RPMI7951 (cell line): ENCODE measurements at places on chromosomes 11 and 22. TPM values are rescaled to one million over a fixed set of nuclear protein-coding genes. Genes with fewer than 3 reads are reported as not detected.

GRCh38 chr22:49738566-49738965 is 89.1 kb downstream of the BRD1 start:
- DNase-seq, result no peak

The TSSK2 gene
- total RNA-seq, result not detected in 2 replicates

DNA sequence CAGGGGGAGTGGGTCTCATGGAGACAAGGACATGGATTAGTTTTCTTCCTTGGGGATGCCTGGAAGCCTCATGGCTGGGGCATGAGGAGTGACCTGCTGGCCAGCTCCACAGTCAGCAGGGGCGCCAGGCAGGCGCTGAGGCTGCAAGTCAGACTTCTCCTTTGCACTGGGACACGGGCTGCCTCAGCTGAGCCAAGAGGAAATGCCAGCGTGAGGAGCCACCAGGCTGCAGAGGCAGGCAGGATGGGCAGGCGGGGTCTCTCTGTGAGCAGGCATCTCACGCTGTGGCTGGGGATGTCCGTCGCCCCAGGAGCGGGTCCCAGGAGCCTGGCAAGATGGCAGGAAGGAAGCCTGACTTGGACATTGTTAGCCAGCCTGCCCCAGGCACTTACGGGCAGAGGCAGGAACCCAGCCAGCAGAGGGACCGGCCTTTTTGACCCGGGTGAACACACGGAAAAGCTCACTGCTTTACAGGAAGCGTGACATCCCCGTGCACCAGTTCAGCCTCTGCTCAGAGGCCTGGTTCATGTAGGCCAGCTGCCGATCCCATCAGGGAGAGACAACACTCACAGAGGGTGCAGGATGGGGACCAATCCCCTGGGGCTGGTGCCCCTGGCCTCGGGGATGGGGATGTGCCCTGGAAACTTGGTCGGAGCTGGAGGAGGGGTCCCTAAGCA is 10.2 kb downstream of the GNB1L start:
- DNase-seq, result peak; percentile 83

The CYTH4 gene
- 1.2 and 1.6 TPM in 2 replicates for total RNA-seq

DNA sequence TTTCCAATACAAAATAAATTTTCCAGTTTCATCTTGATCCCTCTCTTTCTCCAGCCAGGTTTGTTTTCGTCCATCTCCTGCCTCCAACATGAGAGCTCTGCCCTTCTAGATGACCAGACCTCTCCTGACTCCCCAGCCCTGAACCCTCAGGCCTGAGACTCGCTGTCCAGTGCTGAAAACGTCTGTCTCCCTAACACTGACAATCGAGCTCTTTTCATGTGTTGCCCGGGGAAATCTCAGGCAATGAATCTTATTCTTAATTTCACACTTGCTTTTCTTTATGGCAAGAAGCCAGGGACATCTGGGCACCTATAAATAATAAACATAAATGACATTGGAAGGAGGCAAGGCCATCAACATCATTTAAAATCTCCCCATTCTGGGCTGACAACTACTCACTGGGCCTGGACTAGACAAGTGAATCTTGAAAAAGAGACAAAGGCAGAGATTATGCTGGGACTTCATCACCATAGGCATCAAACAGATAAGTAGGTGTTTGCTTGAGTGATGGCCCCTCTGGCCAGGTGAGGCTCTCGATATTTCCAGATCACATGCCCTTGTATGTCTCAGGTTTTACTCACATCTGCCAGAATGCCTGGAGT is 274.5 kb upstream of the B3GAT1 start:
- no peak for DNase-seq

- no peak for DNase-seq
These were observed 496 bp upstream of the TRAF6 start for GRCh38 chr11:36510594-36510942.

GRCh38 chr22:25120093-25120561 is 79.5 kb upstream of the CRYBB3 start:
- DNase-seq, result peak; percentile 16

DNA sequence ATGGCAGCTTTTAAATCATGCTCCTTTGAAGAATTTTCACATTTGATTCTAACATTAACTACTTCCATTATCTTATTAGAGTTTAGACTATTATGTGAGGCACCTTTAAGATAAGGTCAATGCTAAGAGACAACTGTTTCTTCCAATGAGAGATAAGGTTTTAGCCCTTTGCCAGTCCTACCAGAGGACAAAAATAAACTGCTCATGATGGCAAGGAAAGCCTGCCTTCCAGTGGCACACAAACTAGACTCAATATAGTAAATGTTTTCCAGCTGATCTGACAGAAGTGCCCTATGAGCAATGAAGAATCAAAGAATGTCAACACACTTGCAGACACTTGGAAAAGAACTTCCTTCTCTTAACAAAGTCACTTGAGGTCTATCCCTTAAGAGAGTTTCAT is 1152.4 kb upstream of the CCDC90B start:
- no peak for DNase-seq

- no peak for DNase-seq
These were observed 133.6 kb downstream of the CASP12 start for GRCh38 chr11:104764710-104765045.

GRCh38 chr22:32469799-32470212 is 4.8 kb upstream of the FBXO7 start:
- DNase-seq, result peak; percentile 79

DNA sequence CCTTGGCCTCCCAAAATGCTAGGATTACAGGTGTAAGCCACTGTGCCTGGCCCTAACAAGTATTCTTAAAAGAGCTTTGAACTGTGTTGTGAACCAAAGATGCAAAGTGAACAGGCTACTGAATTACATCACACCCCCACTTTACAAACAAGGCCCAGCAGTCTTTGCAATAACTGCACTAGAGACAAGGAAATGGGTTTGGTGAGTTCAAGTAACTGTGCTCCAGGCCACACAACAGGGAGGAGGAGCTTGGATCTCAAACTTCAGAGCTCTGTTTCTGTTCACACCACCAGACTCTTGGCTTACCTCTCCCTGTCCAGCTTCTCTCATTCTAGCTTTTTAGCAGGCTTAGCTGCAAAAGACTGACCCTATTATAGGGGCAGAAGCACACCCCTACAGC is 30.4 kb upstream of the RASL10A start:
- no peak for DNase-seq

DNA sequence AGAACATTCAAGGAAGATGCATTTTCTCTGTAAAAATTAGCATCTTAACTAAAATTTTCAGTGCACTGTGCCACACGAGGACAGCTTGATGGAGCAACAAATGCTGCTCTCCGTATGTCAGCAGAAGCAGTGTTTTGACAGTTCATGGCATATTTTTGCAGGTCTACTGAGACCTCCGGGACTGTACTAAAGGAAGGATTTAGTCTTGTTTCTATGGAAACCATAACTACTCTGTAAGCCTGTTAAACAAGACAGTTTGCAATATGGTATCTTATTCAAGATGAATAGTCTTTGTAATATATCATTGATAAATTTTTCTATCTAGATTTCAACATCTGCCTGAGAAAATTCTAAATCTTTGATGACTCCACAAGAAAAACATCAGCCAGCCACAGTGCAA is 184.0 kb upstream of the GUCY1A2 start:
- DNase-seq, result no peak

The RAB36 gene
- 1.9 and 2.7 TPM in 2 replicates for total RNA-seq

- DNase-seq, result no peak
These were observed 36.3 kb downstream of the CD82 start for GRCh38 chr11:44601471-44602370.

DNA sequence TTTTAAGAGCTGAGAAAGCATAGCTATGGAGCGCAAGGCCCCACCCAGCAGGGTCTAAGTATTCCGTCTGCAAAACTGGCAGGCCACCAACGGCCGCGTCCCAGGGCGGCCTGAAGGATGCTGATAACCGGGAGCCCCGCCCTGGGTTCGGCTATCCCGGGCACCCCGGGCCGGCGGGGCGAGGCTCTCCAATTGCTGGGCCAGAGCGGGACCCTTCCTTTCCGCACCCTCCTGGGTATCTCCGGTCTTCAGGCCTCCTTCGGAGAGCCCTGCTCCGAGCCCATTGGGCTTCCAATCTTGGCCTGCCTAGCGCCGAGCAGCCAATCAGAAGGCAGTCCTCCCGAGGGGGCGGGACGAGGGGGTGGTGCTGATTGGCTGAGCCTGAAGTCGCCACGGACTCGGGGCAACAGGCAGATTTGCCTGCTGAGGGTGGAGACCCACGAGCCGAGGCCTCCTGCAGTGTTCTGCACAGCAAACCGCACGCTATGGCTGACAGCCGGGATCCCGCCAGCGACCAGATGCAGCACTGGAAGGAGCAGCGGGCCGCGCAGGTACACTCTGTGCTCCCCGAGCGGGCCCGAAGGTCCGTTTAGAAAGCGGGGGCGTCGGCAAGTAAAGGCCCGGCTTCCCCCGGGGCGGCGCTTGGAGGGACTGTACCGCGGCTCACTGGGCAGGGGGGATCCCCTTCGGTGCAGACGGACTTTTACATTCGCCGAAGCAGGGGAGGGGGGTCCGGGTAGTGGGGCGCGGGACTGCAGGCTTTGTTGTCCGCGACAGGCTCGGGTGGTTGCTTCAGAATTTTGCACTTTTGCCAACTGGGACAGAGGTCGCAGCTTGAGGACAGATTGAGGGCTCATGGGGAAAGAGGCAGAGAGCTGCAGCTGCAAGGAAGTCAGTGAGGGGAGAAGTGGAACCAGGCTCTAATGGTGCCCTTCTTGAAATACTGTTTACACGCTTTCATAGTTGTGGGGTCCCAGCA is at the start of gene CAT:
Gene CAT, plus strand, starts transcription at position 406 of the 979 bp plus-strand sequence. Its CDS starts 80 bp downstream, at position 486.
- DNase-seq, result peak; percentile 97

- DNase-seq, result no peak
These were observed 5.7 kb downstream of the KCNQ1 start for GRCh38 chr11:2450321-2451041.

- DNase-seq, result no peak
These were observed 24.9 kb downstream of the USH1C start for GRCh38 chr11:17519061-17519885.
